ENCODE measurements at places on chromosomes 6 and 20. TPM values are rescaled to one million over a fixed set of nuclear protein-coding genes. Genes with fewer than 3 reads are reported as not detected.

The GLP1R gene
- under 0.01 TPM for total RNA-seq

The ZNF831 gene
- total RNA-seq = 1.7 TPM

The SGK2 gene
- 3.6 TPM for total RNA-seq

The CEP85L gene
- 3.2 TPM for total RNA-seq

The C6orf132 gene
- 175 TPM for total RNA-seq

The PDYN gene
- not detected for total RNA-seq

The TOP1 gene
- 34.9 TPM for total RNA-seq

The EFCAB8 gene
- total RNA-seq = not detected

The NRSN1 gene
- total RNA-seq = not detected

The GSTA2 gene
- not detected for total RNA-seq

GRCh38 chr6:53584726-53585125, 39.8 kb upstream of the GCLC start:
- DNase-seq = no peak
- H3K4me1 ChIP-seq = peaks cover 25% of the 10 kb centered on the region
- peaks cover 3% of the 10 kb centered on the region for H3K27me3 ChIP-seq
- H3K4me3 ChIP-seq = no peak overlapping the region
- H3K36me3 ChIP-seq = no peaks in the 10 kb centered on the region

GRCh38 chr6:110550353-110550752, 73.9 kb upstream of the SLC22A16 start:
- no peak overlapping the region for H3K27ac ChIP-seq
- H3K36me3 ChIP-seq = no peaks in the 10 kb centered on the region
- no peaks in the 10 kb centered on the region for H3K4me1 ChIP-seq
- H3K27me3 ChIP-seq = no peaks in the 10 kb centered on the region

GRCh38 chr6:111976139-111976538, 77.8 kb upstream of the CCN6 start:
- peaks cover 5% of the 10 kb centered on the region for H3K4me1 ChIP-seq
- no peak overlapping the region for H3K27ac ChIP-seq
- H3K27me3 ChIP-seq = no peaks in the 10 kb centered on the region
- H3K36me3 ChIP-seq = no peaks in the 10 kb centered on the region
- H3K4me3 ChIP-seq = no peak overlapping the region
- DNase-seq = no peak

DNA sequence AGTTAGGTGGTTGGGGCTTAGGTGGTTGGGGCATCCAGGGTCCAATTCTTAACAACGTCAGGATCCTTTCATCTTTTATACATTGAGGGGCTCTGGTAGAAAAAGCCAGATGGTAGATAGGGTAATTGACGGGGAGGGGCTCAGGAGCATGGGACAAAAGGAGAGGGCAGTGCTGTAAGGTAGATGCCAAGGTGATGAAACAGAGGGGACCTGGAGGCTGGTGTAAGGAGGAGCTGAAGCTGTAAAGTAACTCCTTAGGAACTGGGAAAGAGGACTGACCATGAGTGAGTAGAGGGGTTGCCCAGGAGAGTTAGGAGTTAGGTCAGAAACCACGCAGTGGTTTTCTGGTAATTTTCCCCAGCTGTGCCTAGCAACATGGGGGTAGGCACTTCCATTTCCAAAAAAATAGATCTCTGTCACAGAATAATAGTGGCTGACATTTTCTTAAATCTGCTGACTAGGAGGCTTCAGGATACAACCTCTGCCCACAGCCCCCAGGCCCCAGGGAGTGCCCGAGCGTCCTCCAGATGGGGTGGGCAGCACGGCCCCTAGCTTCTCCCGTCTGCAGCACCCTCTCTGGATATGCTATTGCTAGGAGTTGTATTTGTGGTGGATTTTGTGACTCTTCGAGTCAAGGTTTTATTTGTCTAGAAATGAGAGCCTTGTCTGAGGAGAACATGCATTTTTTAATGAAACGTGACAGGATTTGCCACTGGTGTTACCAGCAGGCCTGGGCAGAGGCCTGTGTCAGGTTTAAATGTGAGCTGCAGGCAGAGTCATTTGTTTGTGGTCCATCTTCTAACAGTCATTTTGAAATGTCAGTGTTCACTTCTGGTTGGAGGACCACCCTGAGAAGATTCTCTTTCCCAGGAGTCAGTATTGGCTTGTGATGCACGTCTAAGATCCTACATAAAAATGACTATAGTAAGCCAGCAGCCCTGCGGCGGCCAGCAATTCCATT, 44.6 kb downstream of the TULP4 start:
- no peaks in the 10 kb centered on the region for H3K4me1 ChIP-seq
- no peak overlapping the region for H3K27ac ChIP-seq
- no peaks in the 10 kb centered on the region for H3K36me3 ChIP-seq
- no peak overlapping the region for H3K4me3 ChIP-seq
- H3K27me3 ChIP-seq = no peaks in the 10 kb centered on the region

DNA sequence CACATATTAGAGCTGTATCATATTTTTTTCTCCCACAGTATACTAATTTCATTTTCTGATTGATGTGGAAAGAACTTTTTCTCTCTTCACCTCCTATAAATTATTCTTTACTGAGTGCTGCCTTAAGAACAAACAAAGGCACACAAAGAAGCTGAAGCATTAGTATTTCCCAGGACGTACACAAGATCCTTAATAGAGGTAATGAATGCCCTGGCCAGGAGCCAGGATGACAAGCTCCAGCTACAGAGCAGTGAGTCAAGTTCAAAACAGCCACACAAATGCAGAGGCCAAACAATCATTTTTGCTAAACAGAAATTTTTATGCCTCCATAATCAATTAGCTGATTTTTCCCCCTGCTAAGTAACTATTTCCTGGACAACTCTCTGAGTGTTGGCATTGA, 639.6 kb downstream of the EPHA7 start:
- no peak overlapping the region for H3K27ac ChIP-seq
- H3K27me3 ChIP-seq = no peaks in the 10 kb centered on the region
- no peak overlapping the region for H3K4me3 ChIP-seq
- no peaks in the 10 kb centered on the region for H3K36me3 ChIP-seq

- H3K36me3 ChIP-seq = no peaks in the 10 kb centered on the region
- no peak overlapping the region for H3K4me3 ChIP-seq
- no peaks in the 10 kb centered on the region for H3K4me1 ChIP-seq
- H3K27ac ChIP-seq = no peak overlapping the region
- H3K27me3 ChIP-seq = no peaks in the 10 kb centered on the region
Observed at GRCh38 chr6:132122176-132122575, 171.0 kb upstream of the CCN2 start.

DNA sequence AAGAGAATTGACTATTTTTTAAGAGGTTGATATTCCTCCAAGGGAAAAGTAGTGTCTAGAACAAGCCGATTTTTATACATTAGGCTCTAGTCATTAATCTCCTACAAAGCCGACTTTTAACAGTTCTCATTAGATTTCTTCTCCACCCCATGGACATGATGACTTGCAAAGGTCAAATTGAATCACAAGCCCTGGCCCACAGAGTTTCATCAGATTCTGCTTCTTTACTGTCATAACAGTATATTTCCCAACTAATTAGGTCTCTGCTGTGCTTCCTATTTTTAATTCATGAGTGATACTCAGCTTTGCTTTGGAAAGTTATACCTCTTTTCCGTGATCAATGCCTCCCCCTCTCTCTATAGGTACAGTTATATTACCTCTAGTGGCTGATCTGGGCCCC, 90.6 kb upstream of the ADGRB3 start:
- no peak overlapping the region for H3K4me3 ChIP-seq
- no peaks in the 10 kb centered on the region for H3K36me3 ChIP-seq
- H3K4me1 ChIP-seq = no peaks in the 10 kb centered on the region
- no peaks in the 10 kb centered on the region for H3K27me3 ChIP-seq
- H3K27ac ChIP-seq = no peak overlapping the region

- peak overlapping the region; percentile 81 for H3K27ac ChIP-seq
- DNase-seq = no peak
- no peaks in the 10 kb centered on the region for H3K27me3 ChIP-seq
- H3K36me3 ChIP-seq = no peaks in the 10 kb centered on the region
- H3K4me1 ChIP-seq = peaks cover 18% of the 10 kb centered on the region
- H3K4me3 ChIP-seq = no peak overlapping the region
Observed at GRCh38 chr6:90098001-90098531, 198.6 kb downstream of the BACH2 start.

DNA sequence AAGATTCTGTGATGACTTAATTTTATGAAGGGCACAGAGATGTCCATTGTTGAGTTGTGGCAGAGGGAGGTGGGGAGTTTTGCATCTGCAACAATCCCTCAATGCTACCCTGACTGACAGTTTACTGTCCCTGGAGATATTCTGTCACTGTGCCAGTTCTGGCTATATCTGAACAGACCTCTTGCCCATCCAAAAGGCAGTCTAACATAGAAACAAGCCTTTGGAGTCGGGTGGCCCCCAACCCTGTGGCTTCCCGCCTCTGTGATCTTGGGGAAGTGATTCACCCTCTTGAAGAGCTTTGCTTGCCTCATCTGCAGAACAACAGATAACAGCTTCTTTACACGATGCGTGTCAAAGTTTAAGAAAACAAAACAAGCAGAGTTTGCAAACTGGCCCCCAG, 3.8 kb upstream of the E2F1 start:
- no peaks in the 10 kb centered on the region for H3K36me3 ChIP-seq
- no peak overlapping the region for H3K27ac ChIP-seq
- H3K27me3 ChIP-seq = no peaks in the 10 kb centered on the region
